NCI-H446 treated with DMSO at 0.1 percent for 48 hours (cell line): ENCODE measurements at places on chromosomes 3 and 15.

DNA sequence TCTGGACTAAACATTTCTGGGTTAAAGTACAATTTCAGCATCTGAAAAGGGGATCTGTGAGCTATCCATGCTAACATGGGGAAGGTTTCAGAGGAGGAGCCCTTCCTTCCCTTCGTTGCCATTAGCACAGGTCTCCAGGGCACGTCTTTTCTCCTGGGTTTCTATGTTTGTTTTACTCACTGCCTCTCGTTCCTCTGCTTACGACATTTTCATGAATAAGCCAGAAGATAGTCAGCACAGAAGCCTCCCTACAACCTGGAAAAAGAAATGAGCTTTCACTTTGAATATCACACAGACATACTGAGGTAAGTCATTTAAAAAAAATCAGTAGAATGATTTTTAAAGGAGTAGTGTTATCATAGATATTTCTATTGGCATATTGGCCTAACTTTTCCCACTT lies 117.2 kb upstream of the KCNMB2 start:
- DNase-seq: no peak

GRCh38 chr15:70093070-70093469 lies 4.6 kb downstream of the TLE3 start:
- DNase-seq: no peak

- no peak for DNase-seq
These were observed 589 bp upstream of the GPR27 start for GRCh38 chr3:71752831-71753700.

DNA sequence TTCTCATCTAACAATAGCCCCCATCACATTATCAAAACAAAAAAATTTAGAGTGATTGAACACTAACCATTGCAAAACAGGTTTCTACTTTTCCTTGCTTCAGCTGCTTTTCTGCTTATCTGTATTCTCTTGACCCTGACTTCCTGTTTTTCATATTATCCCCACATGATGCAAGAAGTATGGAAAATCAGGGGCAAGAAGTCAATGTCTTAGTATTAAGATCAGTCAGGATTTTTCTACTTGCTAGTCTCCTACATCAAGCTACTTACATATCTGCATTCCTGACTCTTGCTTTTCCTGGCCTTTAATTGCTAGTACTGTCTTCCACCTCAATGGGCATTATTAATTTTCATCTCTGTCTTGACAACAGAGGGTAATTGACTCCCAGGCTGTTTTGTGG lies 300.2 kb downstream of the OTOL1 start:
- no peak for DNase-seq

DNA sequence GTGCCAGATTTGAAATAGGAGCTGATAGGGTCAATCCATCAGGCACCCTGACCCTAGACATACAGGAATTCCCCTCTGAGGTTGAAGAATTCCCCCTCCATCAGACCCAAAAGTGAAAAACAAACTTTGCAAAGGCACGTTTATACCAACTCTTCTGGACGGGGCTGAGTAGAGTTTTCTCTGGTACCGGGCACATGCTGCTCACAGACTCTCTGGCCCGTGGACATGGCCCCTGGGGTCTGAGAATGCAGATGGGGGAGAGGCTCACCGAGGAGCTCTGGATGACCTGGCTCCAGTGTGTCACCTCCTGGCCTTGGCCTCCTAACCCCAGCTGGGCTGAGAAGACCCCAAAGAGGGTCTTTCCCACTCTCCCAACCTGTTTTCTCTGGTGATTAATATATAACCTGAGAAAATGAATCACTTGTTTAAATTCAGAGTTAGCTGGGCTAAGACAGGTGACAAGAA lies 11.2 kb upstream of the LIPC start:
- DNase-seq: no peak

DNA sequence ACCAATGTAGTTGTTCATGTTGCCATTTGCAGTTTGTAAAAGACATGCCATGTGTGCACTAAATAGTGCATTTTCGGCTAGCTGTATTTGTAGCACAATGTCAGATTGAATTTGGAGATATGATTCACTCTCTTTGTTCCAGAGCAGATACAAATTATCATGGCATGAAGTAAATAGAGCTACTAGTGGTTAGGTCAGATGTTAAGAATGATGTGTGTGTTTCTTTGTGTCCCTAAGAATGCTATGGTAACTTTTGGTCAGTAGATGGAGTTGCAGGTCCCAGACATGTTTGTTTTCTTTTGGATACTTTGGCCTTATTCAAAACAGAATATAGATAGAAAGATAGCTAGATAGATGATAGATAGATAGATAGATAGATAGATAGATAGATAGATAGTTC lies 595.8 kb downstream of the NLGN1 start:
- DNase-seq: peak; percentile 80

GRCh38 chr3:25442486-25442885 lies 14.4 kb downstream of the RARB start:
- DNase-seq: no peak

DNA sequence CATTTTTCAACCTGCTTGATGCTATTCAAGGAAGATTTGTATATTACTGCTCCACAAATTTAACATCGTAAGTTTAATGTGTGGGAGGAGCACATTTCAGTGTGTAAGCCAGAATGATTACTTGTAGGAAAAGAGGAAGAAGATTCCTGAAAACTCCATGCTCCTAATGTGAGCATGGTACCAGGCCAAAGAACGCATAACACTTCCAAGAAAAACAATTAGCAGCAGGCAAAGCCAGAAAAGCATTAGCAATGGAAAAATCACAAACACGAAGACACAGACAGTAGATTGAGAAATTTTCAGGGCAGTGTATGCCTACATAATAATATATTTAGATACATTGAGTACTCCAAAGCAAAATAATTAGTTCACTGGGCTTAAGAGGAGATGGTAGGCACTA lies 96.6 kb upstream of the CBLB start:
- DNase-seq: peak; percentile 42
